Bone marrow (tissue), 2 donors: ENCODE measurements at places on chromosomes 1 and 21.

GRCh38 chr1:1869469-1869868 is 21.4 kb downstream of the GNB1 start:
- no peak for DNase-seq

DNA sequence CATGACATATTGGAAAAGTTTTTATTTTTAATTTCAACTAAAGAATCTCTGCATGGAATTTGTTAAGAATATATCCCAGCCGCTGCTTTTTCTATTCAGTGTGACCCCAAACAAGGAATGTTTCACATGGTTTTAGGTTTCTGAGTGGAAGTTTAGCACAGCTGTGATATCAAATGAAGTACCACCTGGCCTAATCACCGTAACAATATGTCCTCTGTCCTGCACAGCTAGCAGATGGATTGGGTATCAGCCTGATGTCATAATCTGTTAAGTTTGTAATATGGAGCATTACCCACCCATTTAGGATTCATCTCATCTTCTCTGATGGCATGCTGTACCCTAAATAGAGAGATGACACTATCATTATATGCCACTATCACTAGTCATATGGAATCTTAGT is 963.7 kb upstream of the ADGRL2 start:
- DNase-seq = no peak

- no peak for DNase-seq
These were observed 21.0 kb upstream of the TNFRSF1B start for GRCh38 chr1:12145616-12146342.

DNA sequence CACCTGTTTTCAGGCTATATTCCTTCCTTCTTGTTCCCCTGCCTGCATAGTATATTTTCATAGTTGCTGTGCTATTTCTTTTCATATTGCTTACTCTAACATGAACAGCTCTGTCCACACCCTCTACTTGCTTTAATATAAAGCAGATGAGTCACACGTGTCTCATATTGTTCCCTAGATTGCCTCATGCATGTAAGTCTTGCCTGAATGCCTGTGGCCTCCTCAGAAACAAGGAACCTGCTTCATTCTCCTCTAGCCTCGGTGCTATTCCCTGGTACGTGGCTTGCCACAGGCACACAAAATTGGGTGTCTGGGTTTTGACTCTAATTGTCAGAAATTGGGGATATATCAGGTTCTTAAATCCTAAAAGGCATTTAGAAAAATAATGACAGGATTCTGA is 16.5 kb upstream of the PKP1 start:
- DNase-seq = no peak

DNA sequence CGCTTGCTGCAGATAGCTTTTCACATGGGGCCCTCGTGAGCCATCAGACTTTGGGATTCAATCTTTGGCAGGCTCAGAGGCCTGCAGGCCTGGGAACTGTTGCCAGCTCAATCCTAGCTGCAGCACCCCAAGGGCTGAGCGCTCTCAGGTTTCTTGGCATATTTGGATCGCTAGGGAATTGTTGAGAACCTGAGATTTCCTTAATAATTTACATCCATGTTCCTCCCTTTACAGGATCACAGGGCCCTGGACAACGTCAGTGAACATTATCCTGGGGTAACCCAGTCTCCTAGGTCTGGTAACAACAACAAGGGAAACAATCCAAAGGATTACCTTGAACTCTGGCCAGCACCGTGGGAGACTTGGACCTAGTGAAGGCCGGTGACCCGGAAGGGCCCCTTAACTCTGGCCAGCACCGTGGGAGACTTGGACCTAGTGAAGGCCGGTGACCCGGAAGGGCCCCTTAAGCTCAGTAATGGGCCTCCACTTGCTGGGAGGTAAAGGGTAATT is 49.3 kb upstream of the NEK2 start:
- DNase-seq = no peak

DNA sequence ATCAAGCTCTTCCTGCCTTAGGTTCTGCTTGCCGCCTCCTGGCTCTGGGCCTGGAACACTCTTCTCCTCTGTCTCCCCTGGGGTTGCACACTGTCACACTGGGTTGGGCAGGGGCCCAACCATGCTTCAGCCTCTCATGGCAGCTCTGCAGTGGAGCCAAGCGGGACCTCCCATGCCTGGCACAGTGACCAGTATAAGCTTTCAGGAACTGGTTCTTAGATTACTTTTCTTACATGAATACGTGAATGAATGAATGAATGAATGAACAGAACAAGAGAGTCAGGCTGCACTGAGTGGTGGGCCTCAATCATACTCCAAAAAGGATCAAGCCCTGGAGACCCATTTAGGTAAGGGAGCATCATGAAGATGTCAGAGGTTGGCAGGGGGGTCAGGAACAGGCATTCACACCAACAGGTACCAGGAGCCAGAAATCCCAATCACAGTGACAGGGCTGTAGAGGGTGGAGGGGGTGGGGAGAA is 30.8 kb upstream of the TMEM125 start:
- no peak for DNase-seq

GRCh38 chr1:221777431-221778072 is 35.7 kb upstream of the DUSP10 start:
- DNase-seq = no peak

GRCh38 chr1:160711276-160711601 is 383 bp downstream of the CD48 start:
- no peak for DNase-seq

- no peak for DNase-seq
These were observed 1.0 kb upstream of the FOXO6 start for GRCh38 chr1:41360074-41360785.

GRCh38 chr1:234968451-234968850 is 160.2 kb downstream of the TOMM20 start:
- DNase-seq = no peak

DNA sequence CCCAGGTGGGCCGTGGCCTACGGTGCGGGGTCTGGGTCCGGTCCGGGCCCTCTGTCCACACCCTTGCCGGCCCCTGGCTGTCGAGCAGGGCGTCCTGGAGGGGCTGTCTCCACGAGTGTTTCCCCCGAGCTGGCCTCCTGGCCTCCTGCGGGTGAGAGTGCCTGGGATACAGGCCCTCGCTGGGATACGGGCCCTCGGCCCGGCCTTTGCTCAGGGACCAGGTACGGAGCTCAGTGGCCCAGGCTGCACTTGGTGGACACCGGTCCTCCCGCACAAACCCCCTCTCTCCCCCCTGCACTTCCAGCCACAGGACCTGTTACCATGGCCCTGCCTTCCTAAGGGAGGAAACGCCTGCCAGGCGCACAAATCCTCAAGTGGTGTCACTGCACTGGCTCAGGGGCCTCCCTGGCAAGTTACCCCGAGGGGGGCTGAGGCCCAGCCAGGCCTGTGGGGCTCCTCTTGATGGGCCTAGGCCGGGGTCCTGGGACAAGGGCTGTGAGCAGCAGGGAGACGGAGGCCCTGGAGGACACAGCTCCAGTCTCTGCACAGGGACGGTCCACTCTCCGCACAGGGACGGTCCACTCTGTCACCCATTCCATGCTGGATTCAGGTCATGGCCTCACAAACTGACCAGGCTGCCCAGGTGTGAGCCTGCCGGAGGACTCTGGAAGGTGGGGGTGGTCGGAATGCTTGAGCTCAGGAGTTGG is 18.2 kb upstream of the RNF223 start:
- DNase-seq = no peak

- no peak for DNase-seq
These were observed 2.0 kb upstream of the ANKRD35 start for GRCh38 chr1:145887631-145888030.

DNA sequence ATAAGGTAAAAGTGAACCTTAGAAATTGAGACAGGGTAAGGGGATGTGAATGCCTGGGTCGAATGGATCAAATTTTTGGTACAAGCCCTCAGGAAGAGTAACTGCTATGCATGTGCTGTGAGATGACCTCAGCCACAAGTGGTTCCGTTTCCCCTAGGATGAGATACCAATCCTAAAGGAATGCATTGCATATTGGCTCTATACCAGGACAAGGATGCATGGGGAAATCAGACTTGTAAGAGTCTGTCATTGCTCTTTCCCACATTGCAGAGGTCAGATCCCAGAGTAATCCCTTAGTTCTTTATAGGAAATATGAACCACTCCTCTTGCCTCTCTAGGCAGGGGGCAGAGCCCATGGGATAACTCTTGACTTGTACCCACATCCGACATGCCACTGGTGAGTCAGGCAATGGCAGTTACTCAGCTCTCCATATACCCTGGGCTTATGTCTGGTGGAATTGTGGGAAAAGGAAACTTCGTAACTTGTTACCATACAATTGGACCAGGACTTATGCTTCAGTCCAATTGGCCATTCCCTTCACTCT is 428.3 kb upstream of the ZRANB2 start:
- DNase-seq = no peak

DNA sequence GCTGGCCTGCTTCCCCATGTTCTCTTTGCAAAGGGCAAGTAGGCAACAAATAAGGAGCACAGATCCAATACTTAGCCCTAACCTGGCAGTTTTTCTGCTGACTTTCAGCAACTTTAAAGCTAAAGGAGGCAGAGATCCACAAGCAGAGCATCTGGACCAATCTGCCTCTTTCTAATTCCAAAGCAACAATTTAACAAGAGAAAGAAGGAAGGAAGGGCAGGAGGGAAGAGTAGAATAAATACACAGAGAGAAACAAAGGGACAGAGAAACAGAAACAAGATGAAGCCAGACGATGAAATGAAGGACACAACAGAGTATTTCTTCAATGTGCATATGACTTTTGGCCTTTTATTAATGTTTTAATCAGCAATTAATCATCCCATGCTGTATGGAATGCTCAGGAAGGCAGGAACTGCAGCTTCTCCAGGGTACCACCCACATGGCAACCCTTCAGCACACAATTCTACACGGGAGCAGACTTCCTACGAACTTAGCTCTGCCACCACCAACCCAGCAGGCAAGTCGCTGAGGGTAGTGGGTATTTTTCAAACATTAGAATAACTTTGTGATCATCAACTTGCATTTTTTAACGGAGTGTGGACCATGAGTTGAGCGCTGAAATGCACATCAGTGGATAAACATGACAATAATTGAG is 15.3 kb downstream of the CLCC1 start:
- no peak for DNase-seq

GRCh38 chr21:41428847-41429246 is 2.8 kb downstream of the MX1 start:
- no peak for DNase-seq

DNA sequence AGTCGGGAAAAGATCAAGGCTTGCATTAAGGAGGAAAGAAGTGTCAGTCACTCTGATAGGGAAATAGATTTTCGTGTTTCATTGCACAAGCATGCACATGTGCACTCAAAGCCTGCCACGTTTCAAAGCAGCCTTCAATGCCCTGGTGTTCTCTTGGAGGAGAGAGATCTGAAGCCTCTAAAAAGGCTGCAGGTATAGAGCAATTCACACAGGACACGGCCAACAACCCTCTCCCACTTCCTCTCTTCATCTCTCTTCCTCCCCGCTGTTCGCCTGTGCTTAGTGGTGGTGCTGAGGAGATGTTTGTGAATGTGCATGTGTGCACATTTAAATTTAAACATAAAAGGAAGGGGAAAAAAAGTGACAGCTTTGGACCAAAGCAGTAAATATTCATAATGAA is 117.7 kb downstream of the NUF2 start:
- DNase-seq = no peak

DNA sequence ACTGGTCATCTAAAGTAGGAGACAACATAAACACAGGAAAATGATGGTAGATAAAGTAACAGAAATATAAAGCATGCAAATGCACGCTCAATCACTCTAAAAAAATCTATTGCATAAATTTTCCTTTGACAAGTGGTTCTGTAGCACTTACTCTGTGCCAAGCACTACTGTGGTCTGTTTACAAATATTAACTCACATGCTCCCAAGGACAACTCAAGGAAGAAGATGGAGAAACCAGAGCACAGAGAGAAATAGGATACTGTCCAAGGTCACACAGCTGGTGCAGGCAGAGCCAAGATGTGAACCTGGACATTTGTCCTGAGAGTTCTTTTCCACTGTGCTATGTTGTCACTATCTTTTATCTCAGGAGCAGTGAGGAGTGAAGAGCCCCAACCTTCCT is 105.2 kb downstream of the PAPPA2 start:
- DNase-seq = no peak

GRCh38 chr1:32221980-32222755 is at the start of the genes EIF3I and TMEM234:
EIF3I (plus strand) TSS chr1:32222407; CDS start chr1:32222442, 35 bp downstream.
TMEM234 (minus strand) TSS chr1:32222353; CDS start chr1:32222322, 31 bp downstream.
- peak; percentile 81 for DNase-seq

DNA sequence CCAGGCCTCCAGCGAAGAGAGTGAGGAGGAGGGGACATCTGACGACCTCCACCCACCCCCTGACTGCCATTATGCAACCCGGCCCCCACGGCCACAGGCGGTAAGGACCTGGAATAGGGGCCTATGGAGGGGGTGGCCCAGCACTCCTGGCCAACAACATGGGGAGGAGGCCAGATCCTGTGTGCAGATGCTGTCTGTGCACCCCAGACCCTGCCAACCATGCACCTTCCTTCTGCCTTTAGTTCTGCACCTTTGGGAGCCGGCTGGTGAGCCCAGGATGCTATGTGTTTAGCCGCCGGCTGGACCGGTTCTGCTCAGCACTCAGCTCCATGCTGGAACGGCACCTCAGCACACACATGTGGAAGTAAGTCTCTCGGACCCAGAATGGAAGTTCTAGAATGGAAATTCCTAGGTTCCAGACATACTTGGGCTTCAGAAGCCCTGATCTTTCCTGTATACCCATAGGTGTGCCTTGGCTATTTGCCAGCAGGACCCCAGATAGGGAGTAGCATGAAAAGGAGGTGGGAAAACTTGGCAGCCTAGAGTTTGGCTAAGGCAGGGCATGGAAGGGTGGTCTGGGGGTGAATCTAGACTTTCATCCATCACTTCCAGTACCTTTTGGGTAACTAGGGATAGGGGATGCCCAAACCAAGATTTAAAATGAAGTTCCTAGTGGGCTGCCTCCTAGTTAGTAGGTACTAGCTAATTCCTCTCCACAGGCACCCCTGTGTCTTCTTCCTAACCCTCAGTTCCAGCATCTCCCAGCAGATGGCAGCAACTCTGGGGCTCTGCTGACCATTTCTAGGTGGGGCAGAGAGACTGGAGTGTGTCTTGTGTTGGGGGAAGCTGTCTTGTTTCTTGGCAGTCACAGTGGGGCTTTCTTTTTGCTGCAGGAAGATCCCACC is 3.6 kb upstream of the CYB561D1 start:
- peak; percentile 34 for DNase-seq

DNA sequence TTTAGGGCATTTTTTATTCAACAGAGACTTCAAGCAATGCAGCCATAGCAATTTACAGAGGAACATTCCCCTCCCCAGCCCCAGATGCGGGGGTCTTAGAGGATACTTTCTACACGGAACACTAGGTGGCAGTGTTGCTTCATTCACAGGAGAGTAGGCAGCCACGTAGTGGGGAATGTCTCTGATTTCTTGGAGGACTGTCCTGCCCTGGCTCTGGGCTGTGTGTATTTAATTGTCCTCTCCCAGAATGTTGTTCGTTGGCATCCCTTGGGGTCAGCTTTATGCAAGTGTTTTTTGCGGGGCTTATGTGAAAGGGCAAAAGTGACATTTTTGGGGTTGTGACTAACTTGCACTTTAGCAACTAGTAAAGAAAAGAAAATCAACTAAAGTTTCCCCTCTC is 96.9 kb downstream of the PAPPA2 start:
- DNase-seq = peak; percentile 6

- DNase-seq = no peak
These were observed 4.1 kb upstream of the OLIG2 start for GRCh38 chr21:33021667-33022066.

GRCh38 chr1:182101415-182102042 is 40.0 kb upstream of the ZNF648 start:
- DNase-seq = no peak
